ENCODE measurements at places on chromosomes 7 and 10.

GRCh38 chr7:106418094-106418493, 133.3 kb upstream of the NAMPT start:
- no peak for DNase-seq

- DNase-seq, result no peak
Measured at GRCh38 chr10:980468-981093, 7.7 kb upstream of the GTPBP4 start.

DNA sequence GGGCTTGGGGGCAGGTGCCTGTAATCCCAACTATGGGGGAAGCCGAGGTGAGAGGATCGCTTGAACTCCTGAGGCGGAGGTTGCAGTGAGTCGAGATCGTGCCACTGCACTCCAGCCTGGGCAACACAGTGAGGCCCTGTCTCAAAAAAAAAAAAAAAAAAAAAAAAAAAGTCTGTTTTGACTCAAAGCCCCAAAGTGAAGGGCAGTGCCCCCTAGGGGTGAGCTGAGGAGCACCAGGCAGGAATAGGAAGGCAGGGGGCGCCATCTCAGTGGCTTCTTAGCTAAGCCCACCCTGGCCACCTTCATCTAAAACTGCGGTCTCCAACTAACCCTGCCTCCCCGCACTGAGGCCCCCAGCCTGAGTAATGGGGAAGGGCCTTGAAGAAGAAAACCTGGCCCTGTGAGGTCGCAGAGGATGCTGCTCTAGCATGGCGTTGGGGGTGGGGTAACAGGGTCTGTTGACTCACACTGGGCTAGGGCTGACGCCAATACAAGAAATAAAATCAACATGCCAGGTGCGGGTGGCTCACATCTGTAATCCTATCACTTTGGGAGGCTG, 9.8 kb downstream of the PODXL start:
- no peak for DNase-seq

- DNase-seq, result no peak
Measured at GRCh38 chr10:17145239-17145638, 15.6 kb upstream of the CUBN start.

DNA sequence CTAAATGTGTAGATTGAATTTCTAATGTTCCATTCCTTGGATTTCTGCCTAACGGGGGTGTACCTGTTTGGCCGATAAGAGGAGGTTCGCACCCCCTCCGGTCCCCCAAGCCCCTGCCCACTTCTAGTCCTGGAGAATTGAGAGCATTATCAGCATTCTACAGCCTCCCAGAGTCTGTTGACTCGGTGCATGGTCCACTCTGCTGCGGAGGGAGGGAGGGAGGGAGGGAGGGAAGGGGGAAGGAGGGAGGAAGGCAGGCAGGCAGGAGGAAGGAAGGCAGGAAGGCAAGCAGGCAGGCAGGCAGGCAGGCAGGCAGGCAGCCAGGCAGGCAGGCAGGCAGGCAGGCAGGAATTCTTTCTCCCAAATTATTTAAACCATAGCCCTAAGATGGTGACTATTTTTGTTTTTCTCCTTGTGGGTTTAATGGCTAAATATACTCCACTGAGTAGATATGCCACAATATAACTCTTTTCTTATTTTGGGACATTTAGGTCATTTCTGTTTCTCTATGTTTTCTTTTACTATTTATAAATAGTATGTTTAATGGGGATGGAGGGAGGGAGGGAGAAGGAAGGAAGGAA, 69.5 kb upstream of the CHST15 start:
- DNase-seq, result no peak

- no peak for DNase-seq
Measured at GRCh38 chr10:89078724-89079672, 88.4 kb downstream of the FAS start.

DNA sequence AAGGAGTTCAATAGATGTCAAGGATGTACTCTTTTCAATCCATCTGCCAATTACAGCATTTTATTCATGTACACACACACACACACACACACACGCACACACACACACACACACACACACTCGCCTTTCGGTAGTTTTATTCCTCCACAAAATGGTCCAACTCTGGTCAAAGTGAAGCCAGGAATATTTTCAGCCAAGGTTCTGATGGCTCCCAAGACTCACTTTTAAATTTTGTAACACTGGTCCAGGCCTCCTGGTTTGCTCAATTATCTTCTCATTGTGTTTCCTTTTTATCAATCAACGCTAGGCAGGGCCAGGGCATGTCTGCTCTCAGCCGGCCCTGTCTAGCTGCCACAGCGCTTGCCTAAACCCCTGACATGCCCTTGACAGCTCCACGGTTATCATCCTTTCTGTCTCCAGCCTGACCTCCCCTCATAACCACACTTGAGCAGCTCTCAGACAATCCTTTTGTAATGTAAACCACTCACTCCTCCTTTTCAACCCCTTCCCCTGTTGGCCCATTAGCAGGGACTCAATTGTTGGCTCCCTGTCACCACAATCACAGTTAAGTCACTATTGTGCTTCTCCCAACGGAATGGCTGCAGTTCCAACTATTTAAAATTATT, 115.1 kb downstream of the ICA1 start:
- no peak for DNase-seq

All from stimulated activated CD8-positive, alpha-beta memory T cell treated with anti-CD3 and anti-CD28 coated beads, Interleukin-4, amount 100 ng/mL, for 4 hours (primary cell).